Mesothelial cell of epicardium (in vitro differentiated cells): ENCODE measurements at places on chromosomes 6 and 20.

DNA sequence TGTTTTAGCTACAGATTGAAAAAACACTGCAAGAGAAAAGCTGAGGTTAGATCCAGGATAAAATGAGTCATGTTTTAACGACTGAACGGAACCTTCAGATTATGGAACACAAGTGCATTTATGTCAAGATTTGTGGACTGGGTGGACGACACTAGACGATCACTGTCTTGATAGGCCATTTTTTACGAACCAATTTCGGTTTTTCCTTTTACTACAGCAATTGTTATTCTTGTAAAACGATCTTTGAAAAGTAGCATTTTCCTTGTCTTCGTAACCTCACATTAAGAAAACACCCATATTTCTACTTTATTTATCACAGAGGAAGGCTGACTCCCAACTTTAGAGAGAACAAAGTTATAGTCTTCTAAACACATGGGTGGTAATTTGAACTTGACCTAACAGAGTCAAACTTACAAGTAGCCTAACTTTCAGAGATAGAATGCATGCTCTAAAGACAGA lies 294.2 kb upstream of the TCF21 start:
- no peak overlapping the region for H3K4me3 ChIP-seq
- H3K27me3 ChIP-seq = no peaks in the 10 kb centered on the region
- no peaks in the 10 kb centered on the region for H3K36me3 ChIP-seq
- peaks cover 6% of the 10 kb centered on the region for H3K4me1 ChIP-seq
- no peak overlapping the region for H3K27ac ChIP-seq
- no peak for DNase-seq

DNA sequence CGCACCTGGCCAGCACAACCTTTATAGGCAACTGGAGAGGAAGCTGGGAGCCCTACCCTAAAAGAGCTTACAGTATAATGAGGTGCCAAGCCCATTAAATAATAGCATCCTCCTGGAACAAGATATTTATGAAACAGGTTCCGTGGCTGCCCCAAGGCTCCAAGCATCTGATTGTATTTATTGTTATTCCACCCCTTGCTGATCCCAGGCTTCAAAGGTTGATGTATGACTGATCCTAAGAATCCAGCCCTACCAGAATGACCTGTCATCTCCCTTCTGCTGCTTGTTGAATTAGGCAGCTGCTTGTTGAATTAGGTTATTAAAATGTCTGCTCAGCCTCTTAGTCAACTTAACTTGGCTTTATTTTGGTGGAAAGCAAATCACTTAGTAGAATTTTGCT lies 35.2 kb upstream of the SASH1 start:
- H3K27ac ChIP-seq = no peak overlapping the region
- no peaks in the 10 kb centered on the region for H3K36me3 ChIP-seq
- no peak for DNase-seq
- H3K27me3 ChIP-seq = no peaks in the 10 kb centered on the region
- no peak overlapping the region for H3K4me3 ChIP-seq

DNA sequence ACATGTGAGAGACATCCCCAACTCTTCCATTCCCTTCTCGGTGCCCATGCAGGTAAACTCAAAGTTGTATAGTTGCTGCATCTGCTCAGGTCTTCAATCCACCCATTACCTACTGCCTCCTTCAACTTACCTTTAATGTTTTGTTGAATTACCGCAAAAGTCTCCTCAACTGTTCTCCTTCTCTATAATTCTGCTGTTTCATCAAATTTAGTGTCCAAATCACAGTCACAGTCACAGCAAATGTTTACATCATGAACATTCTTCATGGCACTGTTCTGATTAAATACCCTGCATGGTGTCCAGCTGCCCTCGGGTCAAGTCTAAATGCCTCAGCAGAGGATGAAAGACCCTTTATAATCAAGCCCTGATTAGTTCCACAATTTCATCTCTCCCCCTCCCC lies 130.1 kb downstream of the IPCEF1 start:
- H3K27ac ChIP-seq = no peak overlapping the region
- no peak overlapping the region for H3K4me3 ChIP-seq
- H3K4me1 ChIP-seq = no peaks in the 10 kb centered on the region
- no peak for DNase-seq
- no peaks in the 10 kb centered on the region for H3K36me3 ChIP-seq

DNA sequence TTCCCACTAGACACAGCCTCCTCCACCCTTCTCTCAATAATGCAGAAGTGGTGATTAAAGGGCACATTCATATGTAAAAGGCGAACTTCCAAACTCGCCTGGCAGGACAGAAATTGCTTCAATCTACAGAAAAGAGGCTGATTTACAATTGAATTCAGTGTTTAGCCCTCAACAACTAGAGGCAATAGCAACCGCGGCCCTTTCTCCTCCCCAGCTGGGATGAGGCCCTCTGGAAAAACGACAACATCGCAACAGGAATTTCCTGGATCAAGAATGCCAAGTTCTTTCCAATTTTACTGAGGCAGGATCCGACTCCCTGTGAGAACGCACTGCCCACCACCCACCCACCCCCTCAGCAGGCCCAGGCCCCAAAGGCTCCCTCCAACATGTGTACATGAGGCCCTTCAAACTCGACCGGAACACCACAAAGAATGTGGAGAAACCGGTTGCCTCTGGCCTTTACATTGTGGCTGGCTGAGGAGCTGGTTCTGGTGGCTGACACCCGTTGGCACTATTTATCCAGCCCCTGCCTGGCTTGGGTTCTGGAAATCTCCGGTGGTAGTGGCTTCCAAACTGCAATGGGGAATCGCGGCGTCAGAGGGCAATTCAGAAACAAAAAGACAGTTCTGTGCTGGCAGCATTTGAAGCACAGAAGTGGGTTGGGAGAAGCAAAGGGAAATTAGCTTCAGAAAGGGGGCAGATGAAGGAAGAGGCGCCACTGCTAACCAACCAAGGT lies 36.8 kb downstream of the ZMYND8 start:
- peak overlapping the region; percentile 100 for H3K27ac ChIP-seq
- peak overlapping the region; percentile 21 for H3K4me3 ChIP-seq
- H3K36me3 ChIP-seq = peaks cover 13% of the 10 kb centered on the region
- DNase-seq = peak; percentile 78

DNA sequence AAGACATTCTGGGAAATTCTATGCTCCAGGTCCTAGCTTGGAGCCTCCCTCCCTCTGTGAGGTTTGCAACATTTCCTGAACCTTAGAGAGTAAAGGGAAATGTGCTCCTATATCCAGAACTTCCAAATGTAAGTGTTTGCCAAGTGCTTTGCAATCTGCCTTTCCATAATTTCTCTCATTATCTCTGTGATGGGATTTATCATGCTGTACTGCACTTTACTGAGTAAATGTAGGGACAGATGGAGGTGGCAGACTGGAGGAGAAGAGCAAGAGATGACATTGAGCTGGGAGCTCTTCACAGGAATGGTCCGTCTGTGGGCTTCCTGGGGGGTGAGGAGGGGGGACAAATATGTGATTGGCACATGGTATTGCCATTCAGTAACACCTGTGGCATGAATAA lies 184.3 kb downstream of the SOX4 start:
- peak overlapping the region; percentile 3 for H3K27ac ChIP-seq
- no peaks in the 10 kb centered on the region for H3K27me3 ChIP-seq
- H3K4me3 ChIP-seq = no peak overlapping the region
- peaks cover 22% of the 10 kb centered on the region for H3K36me3 ChIP-seq

DNA sequence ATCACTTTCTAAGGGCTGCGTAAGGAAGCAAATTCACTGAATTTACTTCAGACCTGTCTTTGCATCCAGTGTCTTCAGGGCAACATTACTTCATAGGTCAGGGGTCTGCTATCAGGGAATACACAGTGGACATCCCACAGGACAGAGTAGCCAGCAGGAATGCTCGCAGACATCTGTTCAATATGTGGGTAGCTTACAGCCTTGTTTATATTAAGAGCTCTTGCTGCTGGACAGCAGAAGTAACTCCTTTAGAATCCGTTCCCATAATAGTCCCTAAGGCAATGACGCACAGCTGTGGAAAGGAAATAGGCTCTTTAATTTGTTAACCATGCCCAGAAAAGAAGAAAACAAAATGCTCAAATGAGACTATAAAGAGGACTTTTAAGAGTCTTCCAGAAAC lies 198.7 kb downstream of the MOXD1 start:
- H3K27me3 ChIP-seq = no peaks in the 10 kb centered on the region
- no peaks in the 10 kb centered on the region for H3K4me1 ChIP-seq
- no peak overlapping the region for H3K27ac ChIP-seq
- no peaks in the 10 kb centered on the region for H3K36me3 ChIP-seq
- DNase-seq = no peak

GRCh38 chr20:39039261-39039660 lies 77.1 kb downstream of the DHX35 start:
- no peak overlapping the region for H3K4me3 ChIP-seq
- H3K27ac ChIP-seq = no peak overlapping the region
- H3K4me1 ChIP-seq = no peaks in the 10 kb centered on the region
- H3K36me3 ChIP-seq = peaks cover 25% of the 10 kb centered on the region

DNA sequence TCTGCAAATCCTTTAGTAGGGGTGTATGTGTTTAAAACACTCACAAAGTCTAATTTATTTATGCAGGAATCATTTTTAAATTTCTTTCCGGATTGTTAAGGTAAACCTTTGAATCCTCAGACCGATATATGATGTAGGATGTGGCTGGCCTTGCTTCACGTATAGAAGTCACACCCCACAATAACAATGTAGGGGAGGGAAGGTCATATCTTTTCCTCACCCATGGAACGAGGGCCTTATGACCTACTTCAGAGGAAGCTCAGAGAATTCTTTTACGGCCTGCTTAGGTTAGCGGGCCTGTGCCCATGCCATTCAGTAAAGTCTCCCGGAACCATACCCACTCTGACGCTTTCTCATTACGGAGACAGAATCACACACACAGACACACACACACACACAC lies 102.9 kb downstream of the MAP3K7 start:
- no peak overlapping the region for H3K4me3 ChIP-seq
- H3K27ac ChIP-seq = no peak overlapping the region
- no peak for DNase-seq
- H3K36me3 ChIP-seq = no peaks in the 10 kb centered on the region

GRCh38 chr6:106162921-106163320 lies 76.8 kb downstream of the PRDM1 start:
- DNase-seq = no peak
- no peaks in the 10 kb centered on the region for H3K36me3 ChIP-seq
- peaks cover 6% of the 10 kb centered on the region for H3K27me3 ChIP-seq
- no peak overlapping the region for H3K4me3 ChIP-seq
- H3K4me1 ChIP-seq = no peaks in the 10 kb centered on the region
